Kidney epithelial cell (primary cell): ENCODE measurements at places on chromosomes 16 and 17. TPM values are rescaled to one million over a fixed set of nuclear protein-coding genes. Genes with fewer than 3 reads are reported as not detected.

TMC7 gene
- 0.75 and 1.6 TPM in 2 replicates for total RNA-seq

KRT16 gene
- 4.2 and 4.8 TPM in 2 replicates for total RNA-seq

ENO3 gene
- total RNA-seq, result 3.5 and 5.8 TPM in 2 replicates

SLC2A4 gene
- total RNA-seq, result 0.38 and 1.1 TPM in 2 replicates

B4GALNT2 gene
- total RNA-seq, result 0.34 and 0.50 TPM in 2 replicates

PEMT gene
- total RNA-seq, result 87.2 and 109 TPM in 2 replicates

COX6A2 gene
- not detected in 2 replicates for total RNA-seq

ODAD4 gene
- 0.62 and 0.84 TPM in 2 replicates for total RNA-seq

HSPB9 gene
- total RNA-seq, result not detected in 2 replicates

CCL23 gene
- total RNA-seq, result not detected in 2 replicates

GRCh38 chr17:16040710-16041251 lies 41.2 kb downstream of the TTC19 start:
- DNase-seq, result no peak

DNA sequence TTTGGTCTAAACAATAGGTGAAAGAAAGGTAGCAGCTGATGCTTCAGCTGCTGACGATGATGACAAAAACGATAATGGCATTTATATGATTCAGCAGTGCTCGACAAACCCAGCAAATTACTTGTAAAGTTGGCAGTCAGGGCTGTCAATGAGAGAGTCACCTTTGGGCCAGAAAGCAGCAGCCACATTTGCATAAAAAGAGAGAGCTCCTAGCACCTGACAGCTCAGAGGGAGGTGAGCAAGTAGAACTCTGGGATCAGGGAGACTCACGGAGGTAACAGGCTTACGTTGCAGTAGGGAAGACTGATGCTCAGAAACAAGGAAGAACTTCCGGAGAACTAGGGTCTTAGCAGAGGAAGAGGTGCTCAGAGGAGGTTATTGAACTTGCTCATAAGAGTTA lies 291.9 kb upstream of the ZFHX3 start:
- DNase-seq, result no peak

- no peak for DNase-seq
Observed at GRCh38 chr16:81612351-81613163, 166.5 kb upstream of the PLCG2 start.

DNA sequence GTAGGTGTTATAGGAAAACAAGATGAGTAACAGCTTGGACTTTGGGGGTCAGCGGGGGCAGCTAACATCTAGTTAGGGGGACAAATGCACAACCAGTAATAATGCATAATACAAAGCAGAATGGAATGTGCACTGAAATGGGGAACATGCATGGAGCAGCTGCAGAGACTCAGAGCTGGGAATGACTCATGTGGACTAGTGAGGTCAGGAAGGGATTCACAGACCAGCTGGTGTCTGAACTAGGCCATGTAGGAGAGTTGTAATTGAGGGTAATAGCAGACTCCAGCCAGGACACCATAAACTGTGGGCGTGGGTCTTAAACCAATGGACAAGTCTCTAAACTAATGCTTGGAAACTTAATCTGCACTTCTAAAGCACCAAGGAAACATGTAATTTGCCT lies 176.8 kb upstream of the ASIC2 start:
- peak; percentile 56 for DNase-seq

GRCh38 chr17:29143894-29144293 lies 36.3 kb downstream of the MYO18A start:
- no peak for DNase-seq

DNA sequence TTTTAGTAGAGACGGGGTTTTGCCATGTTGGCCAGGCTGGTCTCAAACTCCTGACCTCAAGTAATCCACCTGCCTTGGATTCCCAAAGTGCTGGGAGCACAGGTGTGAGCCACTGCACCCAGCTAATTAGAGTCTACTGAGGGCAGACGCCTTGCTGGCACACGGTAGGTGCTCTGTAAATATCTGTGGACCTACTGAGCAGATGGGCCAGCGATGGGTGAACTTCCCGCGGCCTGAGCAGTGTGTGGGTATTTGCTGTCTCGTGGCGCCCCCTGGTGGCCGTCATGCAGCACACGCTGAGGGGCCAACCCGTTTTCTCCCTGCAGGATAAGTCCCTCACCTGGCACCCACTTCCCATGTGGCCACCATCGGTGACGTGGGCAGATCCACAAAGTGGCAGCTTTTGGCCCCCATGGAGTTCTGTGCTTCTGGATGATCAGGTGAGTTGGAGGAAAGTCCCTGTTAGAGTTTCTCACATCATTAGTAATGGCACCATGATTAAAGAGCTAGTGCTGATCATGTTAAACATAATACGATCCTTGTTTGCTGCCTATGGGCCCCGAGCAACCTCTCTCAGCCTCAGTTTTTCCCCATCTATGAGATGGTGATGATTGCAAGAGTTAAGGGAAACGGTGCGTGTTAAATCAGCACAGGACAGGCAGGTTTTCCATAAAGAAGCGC lies 40.7 kb downstream of the ZDHHC7 start:
- DNase-seq, result no peak

DNA sequence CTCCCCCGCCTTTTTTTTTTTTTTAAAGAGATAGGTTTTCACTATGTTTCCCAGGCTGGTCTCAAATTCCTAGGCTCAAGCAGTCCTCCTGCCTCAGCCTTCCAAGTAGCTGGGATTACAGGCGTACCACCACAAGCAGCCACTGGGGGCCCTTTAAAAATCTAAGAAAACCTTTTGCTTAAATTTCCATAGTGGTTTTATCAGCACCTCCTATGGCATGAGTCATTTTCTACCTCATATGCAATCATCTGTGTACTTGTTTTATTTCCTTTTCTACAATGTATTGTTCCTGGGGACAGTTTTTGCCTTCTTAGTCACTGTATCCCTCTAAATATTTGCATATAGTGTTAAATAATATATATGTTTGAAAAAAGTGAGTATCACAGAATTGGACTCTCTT lies 29.2 kb downstream of the GNA13 start:
- peak; percentile 43 for DNase-seq

DNA sequence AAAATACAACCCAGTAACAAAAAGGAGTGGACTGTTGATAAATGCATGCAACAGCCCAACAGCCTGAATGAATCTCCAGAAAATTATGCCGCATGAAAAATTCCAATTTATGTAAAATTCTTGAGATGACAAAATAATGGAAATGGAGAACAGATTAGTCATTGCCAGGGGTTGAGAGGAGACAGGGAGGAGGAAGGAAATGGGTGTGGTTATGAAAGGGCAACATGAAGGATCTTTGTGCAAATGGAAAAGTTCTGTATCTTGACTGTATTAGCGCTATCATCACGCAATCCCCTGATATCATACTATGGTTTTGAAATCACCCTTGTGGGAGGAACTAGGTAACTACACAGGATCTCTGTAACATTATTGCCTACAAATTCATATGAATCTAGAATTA lies 1058.3 kb upstream of the RBFOX1 start:
- no peak for DNase-seq

DNA sequence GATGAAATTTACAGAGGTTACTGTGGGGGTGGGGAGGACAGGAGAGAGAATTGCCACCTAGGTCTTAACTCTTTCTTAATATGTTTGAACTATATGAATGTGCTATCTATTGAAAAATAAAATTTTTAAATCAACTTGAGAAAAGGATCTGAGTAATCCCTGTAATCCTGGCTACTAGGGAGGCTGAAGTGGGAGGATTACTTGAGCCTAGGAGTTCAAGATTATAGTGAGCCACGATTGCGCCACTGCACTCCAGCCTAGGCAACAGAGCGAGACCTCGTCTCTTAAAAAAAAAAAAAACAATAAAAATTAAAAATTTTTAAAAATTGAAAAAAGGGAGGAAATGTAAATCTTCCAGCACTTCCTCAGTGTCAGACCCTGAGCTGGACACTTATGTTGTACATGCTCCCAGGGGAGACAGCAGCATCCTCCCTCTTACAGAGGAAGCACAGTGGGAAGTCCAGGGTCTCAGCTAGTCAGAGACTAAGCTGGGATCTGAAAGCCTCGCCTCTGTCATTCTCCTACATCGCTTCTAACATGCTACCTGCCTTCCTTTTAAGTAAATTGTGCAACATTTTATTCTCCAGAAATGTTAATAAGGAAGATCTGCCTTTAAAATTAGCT lies 21.9 kb downstream of the PMM2 start:
- DNase-seq, result no peak

- no peak for DNase-seq
Observed at GRCh38 chr17:33039874-33040273, 48.2 kb downstream of the SPACA3 start.

- no peak for DNase-seq
Observed at GRCh38 chr17:82655523-82655922, 7.3 kb upstream of the WDR45B start.

GRCh38 chr17:58059141-58059540 lies 24.1 kb upstream of the DYNLL2 start:
- no peak for DNase-seq

DNA sequence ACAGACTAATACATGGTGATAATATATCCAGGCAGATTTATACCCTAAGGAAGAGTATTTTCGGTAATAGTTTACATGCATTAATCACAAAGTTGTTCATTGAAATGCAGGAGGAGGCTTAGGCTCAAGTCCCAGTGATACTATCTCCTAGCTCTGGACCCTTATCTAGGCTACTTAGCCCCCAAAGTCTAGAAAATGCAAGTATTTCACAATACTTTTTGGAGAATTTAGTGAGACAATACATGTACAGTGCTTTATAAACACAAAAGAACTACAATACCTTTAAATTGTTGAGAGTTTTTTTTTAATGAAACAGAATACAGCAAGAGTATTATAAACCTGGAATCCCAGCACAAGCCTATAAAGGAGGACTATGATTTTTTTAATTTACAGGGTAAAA lies 473.9 kb downstream of the HS3ST3B1 start:
- no peak for DNase-seq

DNA sequence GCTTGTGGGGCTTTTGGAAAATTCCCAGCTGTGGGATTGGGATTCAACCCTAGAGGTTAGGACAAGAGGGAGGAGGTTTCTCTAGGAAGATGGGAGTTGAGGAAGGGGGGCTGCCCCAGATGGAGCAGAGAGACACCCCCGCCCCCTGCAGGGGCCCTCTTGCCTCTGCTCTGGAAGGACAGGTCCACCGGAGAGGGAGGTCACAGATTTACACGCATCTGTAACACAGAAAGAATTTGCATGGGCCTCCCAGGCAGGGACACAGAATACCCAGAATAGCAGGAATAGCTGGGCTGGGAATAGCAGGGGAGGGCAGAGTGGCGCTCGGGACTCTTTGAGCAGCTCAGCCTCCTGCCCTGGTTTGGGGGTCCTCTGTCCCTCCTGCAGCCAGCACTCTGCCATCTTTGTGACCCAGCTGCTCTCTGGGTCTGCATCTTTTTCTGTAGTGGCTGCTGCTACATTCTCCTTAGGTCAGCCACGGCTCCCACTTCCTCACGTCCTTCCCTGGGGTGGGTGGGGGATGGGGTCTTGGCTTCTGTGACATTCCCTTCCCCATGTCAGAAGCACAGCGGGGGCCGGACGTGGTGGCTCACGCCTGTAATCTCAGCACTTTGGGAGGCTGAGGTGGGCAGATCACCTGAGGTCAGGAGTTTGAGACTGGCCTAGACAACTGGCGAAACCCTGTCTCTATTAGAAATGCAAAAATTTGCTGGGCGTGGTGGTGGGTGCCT lies 33.9 kb upstream of the PLLP start:
- DNase-seq, result no peak

GRCh38 chr17:46009681-46010596 lies 10.9 kb downstream of the STH start:
- DNase-seq, result no peak

GRCh38 chr17:51461578-51462004 lies 201.2 kb downstream of the UTP18 start:
- DNase-seq, result no peak

DNA sequence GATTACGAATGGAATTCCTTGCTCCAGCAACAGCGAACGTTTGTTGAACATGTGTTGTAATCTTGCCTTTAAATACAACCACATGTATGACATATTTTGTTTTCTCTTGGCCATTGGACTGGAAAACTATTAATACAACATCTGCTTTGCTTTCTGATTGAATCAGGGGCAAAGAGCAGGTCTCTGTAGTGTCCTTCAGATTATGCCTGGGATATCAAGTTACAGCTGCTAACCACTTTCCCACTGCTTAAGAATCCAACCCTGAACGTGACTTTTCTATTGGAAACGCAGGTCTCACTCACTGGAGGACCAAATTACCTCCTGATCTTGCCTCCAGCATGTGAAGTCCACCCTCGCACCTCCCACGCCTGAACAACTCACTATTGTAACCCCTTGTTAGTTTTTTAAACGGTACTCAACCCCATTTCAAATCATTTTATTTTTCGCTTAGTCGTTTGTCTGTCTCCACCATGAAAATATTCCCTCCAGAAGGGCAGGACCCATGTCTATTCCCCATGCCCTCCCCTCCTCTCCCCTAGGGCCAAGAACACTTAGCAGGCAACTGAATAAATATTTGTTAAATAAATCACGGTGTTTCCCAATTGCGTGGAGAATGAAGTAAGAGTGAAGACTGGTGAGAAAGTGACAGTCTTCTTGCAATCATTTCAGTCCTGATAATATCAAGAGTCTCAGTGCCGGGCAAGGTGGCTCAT lies 57.4 kb upstream of the MRTFB start:
- DNase-seq, result peak; percentile 89

DNA sequence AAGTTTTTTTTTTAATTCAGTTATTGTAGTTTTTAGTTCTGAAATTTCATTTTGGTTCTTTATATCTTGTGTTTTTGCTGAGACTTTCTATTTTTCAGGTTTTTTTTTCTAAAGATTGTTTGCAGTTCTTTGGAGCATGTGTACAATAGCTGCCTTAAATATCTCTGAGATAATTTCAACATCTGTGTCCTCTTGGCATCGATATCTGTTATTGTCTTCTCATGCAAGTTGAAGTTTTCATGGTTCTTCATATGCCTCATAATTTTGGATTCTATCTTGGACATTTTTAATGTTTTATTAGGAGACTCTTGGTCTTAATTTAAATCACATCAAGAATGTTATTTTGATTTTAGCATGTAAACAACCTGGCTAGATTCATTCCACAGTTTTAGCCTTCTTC lies 22.8 kb downstream of the COX11 start:
- DNase-seq, result no peak

GRCh38 chr17:68325961-68326360 lies 34.7 kb downstream of the ARSG start:
- no peak for DNase-seq

DNA sequence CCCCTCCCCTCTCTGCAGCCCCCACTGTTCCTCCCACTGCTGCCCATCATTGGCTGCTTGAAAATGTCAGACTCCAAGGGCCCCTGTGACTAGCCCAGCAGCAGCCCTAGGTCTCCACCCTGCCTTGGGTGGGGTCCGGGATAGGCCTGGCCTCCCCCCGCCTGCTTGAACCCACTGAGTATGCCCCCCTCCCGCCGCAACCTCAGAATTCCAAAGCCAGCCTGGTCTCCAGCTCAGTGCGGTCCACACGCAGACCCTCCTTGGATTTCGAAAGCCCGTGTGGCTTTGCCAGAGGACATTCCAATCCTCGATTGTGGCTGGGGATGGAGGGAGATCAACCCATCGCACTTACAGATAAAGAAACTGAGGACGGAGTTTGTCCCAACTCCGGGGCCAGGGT lies 6.4 kb downstream of the DPEP1 start:
- no peak for DNase-seq

DNA sequence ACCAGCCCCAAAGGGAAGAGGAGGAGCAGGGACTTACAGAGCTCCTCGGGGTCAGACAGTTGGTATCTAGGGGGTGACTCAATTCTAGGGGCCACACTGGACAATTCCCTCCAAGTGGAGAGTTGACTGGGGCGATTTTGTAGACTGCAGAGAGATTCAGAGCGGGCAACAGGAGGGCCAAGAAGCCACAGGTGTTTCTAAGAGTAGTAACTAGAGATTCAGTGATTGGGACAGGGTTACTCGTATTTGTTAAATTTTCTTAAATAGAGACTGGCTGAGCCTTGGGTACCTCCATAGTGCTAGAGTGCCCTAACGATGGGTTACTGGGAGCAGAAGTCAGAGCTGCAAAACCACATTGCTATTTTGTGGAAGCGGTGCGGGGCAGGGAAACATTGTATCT lies 3.3 kb upstream of the INPP5K start:
- no peak for DNase-seq
